Inflammatory macrophage treated with lipopolysaccharide for 1 hour (primary cell): ENCODE measurements at places on chromosomes 2 and 18.

DNA sequence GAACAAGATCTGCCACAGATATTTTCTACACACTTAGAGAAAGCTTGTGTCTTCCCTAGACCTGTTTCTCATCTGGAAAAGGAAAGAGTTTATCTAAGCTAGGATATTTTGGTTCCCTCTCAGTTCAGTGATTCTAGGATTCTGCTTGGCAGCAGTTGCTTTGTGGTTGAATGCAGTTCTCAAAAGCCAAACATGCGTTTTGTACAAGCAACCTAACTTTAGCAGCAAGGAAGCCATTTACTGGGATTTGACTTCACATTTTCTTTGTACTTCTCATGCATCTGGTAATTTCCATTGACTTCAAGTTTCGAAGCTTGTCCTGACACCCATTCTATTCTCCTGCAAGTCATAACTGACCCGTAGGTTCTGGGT is 33.3 kb downstream of the VSNL1 start:
- DNase-seq, result no peak

GRCh38 chr2:100119235-100119634 is 23.2 kb downstream of the AFF3 start:
- no peak for DNase-seq

DNA sequence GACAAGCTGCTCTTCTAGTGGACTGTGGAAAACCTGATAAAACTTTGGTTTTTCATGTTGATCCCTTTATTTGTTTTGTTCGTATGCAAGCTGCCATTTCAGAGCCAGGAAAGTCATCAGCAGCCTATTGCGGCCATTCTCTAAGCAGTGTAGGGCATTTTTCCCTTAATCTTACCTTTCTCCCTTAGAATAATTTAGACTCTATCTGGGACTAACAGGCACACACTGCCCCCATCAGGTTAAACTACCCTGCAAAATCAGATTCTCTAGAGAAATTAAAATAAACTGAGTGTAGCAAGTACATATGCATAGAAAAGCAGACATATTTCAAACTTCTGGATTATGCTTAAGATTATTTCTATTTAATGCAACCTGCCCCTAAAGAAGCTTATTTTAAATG is 347.5 kb downstream of the METTL4 start:
- no peak for DNase-seq

GRCh38 chr2:206693399-206694137 is 24.6 kb downstream of the DYTN start:
- peak; percentile 39 for DNase-seq

- no peak for DNase-seq
Observed at GRCh38 chr2:97834610-97835009, 121.2 kb downstream of the ZAP70 start.

DNA sequence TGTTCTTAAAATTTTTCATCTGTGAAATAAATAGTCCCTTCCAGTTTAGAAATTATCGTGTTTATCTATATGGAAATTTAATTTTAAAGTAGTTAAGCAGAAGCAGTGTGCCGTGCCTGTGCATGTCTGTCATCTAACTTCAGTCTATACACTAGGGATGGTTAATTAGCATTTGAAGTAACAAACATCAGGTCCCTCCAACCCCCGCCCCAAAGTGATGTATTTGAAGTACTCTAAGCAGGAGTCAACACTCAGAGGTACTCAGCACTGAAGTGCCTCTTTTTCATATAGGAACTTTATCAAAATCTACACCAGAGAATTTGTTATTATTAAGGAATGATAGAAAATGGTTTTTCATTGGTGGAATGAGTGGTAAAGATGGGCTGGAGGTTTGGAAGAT is 33.0 kb downstream of the LANCL1 start:
- no peak for DNase-seq

DNA sequence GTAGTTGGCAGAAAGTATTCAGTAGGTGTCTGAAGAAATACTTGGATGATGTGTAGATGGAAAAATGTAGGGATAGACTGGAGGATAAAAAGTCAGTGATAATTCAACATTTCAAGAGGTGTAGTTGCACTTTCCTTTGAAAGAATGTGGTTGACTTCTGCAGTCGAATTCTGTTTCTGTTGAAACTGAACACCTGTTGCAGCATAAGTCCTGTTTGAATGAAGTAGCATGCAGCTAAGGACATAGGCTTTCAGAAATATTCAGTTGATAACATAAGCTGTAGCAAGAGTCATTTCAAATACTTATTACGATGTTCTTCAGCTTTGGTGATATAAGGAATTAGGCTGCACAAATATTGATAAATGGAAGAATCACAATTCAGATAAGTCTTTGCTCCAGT is 337.9 kb upstream of the LRRTM1 start:
- no peak for DNase-seq

DNA sequence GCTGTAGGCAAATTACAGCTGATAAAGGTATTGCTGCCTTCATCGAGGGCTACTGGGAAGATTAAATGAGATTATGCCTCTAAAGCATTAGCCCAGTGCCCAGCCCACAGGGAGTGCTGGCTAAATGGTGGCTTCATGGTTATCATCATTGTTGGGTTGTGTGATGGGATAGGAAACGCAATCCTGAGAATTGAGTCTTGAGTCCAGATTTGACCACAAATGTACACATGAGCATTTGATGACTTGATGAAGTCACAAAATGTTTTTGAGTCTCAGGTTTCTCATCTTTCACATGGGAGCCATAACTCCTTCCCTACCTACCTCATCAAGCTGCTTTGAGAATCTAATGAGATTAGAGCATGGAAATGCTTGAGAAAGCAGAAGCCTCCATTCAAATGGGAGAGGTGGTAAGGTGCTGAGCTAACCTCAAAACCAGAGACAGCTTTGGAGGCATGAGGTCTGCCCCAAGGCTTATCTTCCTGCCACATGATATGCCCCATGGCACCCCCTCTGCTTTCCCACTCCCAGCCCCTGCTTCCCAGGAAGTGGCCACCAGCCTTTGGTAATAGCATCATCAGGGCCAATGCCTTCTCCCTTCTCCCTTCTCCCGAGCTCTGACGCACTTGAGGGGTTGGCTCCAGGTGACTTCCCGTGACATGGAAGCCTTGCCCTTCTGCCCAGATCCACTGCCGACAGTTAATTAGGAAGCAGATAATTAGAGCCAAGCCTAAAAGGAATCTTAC is 149.4 kb upstream of the EPAS1 start:
- no peak for DNase-seq

DNA sequence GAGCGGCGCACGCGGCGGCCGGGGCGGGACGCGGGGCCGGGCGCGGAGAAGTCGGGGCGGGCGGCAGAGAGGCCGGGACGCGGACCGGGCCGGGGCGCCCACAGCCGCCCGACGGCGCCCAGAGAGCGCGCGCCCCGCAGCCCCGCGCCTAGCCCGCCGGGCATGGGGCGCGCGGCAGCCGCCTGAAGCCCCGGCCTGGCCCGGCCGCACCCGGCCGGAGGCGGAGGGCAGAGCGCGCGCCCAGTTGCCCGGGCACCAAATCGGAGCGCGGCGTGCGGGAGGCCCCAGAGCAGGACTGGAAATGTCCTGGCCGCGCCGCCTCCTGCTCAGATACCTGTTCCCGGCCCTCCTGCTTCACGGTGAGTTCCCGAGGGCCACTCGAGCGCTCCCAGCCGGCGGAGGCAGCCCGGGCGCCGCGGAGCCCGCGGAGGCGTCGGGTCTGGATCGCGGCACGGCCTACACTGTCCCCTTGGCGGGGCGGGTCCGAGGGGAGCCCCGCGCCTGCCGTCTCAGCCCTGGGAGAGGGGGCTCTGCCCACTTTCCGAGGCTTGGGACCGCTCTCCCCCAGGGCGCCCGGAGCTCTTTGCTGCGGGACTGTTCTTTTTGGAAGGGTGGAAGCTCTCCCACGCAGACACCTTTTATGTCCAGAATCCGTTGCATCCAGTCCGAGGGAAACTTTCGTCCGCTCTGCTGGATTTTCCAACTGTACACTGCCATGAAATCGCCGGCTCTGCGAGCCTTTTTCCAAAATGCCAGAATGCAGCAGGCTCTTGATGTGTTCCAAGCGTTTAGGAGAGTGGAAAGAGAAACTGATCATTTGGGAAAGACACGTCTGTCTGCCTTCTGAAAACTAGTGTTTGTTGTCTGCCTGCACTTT is 484 bp downstream of the APCDD1 start:
- DNase-seq, result no peak

DNA sequence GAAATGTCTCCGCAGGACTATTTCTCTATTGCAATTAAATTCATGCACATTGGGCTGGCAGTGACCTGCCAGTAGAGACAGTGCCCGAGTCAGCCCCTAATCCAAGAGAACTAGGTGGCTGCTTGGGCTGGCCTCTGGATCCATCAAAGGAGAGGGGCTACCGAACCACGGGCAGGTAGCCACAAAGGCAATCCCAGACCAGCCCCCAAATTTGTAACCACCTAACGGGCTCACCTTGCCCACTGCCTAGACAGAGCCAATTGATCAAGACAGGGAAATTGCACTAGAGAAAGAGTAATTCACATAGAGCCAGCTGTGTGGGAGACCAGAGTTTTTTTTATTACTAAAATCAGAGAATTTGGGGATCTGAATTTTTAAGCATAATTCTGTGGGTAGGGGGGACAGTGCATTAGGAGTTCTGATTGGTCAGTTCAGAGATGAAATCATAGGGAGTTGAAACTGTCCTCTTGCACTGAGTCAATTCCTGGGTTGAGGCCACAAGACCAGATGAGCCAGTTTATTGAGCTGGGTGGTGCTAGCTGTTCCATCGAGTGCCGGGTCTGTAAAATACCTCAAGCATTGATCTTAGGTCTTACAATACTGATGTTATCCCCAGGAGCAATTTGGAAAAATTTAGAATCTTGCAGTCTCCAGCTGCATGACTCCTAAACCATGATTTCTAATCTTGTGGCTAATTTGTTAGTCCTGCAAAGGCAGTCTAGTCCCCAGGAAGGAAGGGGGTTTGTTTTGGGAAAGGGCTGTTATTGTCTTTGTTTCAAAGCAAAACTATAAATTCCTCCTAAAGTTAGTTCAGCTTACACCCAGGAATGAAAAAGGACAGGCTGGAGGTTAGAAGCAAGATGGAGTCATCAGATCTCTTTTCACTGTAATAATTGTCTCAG is 260.4 kb upstream of the SP5 start:
- no peak for DNase-seq

- no peak for DNase-seq
Observed at GRCh38 chr2:205908212-205909183, 177.5 kb downstream of the INO80D start.

DNA sequence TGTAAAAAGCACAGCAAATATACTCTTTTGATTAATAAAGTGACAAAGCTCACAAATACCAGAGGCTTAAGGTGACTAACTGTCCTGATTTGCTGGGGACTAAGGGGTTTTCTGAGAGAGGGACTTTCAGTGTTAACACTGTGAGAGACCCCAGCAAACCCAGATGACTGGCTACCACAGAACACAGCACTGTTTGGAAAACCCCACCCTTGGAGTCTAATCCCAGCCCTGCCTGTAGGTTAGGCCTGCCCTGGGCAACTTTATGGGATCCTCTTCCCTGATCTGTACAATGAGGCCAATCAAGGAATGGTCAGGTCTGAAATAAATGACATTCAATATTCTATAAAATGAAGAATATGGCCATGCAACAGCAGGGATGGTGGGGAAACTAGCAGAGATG is 30.5 kb upstream of the CTAGE1 start:
- DNase-seq, result no peak

DNA sequence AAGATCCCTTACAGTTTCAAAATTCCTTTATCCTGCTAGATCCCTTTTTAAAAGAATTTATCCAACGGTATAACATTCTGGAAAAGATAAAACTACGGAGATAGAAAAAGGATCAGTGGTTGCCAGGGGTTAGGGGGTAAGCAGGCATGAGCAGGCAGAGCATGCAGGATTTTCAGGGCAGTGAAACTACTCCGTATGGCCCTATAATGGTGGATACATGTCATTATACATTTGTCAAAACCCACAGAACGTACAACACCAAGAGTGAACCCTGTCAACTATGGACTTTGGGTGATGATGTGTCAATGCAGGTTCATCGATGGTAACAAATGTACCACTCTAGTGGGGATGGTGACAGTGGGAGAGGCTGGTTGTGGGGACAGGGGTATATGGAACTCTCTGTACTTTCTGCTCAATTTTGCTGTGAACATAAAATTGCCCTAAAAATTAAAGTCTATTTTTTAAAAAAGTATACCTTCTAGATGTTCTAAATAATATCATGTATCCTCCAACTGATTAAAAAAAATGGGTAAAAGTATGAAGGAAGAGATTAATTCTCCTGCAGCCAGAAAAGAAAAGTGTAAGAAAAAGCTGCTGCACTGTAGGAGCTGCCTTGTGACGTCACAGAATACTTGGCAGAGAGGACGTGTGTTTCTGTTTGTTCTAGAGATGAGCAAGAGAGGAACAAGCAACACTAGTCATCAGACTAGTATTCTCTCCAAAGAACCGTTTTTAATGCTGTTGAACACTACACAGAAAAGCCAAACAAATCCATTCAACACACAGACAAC is 23.6 kb downstream of the ANKRD44 start:
- DNase-seq, result peak; percentile 76

DNA sequence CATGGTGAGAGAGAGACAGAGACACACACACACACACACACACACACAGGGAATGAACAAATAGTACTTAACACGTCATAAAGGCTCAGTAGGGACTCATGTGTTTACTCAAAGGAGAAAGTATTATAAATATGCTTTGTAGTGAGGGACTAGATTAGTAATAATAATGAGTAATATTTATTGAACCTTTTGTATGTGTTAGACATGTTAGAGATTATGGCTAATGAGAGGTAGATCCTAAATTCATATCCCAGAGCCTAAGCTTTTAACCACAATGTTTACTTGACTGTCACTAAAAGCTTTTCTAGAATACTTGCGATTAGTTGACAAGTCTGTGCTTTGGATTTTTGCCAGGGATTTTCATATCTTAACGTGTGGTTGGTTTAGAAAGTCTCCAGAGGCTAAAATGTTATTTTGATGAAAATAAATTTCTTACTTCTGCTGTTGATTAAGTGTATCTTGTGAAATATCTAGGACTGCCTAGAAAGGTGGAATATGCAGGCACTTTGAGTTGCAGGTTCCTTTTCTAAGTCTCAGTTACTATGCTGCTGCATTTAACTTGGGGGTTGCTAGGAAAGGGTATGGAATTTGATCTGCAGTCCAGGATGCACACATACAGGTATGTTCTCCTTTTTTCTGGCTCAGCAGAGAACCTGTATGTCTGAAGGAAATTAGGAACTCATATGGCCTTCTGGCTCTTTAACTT is 64.5 kb downstream of the UBR3 start:
- no peak for DNase-seq

GRCh38 chr2:5710615-5711014 is 18.4 kb downstream of the SOX11 start:
- no peak for DNase-seq
